ENCODE measurements at places on chromosomes 4 and X. TPM values are rescaled to one million over a fixed set of nuclear protein-coding genes. Genes with fewer than 3 reads are reported as not detected.
A peak's percentile ranks its signal among the peaks of the same experiment; 100 is the strongest.

CHRNA9 gene
- 0.09 TPM for polyA plus RNA-seq

STATH gene
- not detected for polyA plus RNA-seq

- no peak for DNase-seq
Measured at GRCh38 chrX:2829469-2830246, 928 bp downstream of the GYG2 start.

DNA sequence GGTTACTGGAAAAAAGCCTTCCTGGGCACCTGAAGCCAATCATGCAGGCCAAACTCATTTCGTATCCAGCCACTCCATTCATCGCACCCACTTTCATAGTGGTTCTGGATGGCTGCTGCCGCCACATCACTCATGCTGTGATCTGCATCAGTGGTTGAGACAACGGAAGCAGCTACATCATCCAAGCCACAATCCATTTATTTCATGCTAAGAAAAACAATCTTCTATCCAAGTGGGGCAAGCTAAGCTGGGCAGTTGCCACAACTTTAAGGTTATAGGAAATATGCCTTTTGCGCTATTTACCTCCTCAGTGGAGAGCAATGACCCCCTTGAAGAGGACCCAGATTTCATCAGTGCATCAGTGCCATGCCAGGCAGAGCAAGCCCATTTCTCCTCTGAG lies 124.6 kb downstream of the GRIA3 start:
- no peak for DNase-seq

DNA sequence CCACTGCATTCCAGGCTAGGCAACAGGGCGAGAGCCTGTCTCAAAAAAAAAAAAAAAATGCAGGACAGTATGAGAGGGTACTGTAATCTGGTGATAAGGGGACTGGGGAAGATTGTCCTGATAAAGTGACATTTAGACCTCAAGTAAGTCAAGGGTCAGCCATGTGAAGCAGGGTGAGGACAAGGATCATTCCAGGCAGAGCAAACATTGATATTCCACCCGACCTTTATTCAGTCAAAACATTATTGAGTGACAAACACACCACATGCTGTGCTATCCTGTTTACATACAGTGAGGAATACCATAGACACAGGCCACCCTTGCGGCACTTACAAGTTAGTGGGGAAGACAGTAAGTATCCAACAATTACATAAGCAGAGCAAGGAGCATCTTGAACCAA lies 64.4 kb downstream of the SLC9A6 start:
- DNase-seq: no peak

- peak; percentile 49 for DNase-seq
Measured at GRCh38 chr4:57442831-57443291, 332.7 kb upstream of the IGFBP7 start.

- DNase-seq: no peak
Measured at GRCh38 chr4:159283696-159284095, 180.8 kb downstream of the RAPGEF2 start.

DNA sequence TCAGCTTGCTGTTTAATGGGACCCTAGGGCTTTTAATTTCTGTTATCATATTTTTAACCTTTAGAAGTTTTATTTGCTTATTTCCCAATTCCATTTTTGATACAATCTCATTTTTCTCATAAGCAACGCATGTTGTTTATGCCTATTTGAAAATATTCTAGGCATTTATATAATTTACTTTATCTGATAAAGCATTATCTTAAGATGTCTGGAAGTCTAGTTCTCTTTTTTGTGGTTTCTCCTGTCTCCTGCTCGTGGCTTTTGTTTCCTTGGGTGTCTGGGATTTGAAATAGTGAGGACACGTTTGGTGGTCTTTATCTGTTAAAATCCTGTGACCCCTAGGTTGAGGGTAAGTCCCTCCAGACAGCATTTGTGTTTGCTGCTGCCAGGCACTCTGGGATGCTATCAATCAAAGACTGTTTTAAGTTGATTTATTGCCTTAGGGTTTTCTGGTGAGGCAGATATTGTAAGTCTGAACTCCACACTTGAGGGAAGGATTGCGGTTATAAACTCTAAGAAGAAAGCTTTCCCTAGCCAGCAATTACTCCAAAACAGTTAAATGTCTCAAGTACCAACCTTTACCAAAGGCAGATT lies 208.0 kb downstream of the PRDM5 start:
- DNase-seq: no peak

GRCh38 chr4:4518747-4519146 lies 23.1 kb downstream of the STX18 start:
- DNase-seq: no peak

- peak; percentile 74 for DNase-seq
Measured at GRCh38 chr4:145482209-145483037, 770 bp downstream of the SMAD1 start.

GRCh38 chrX:53438832-53439230 lies 4.7 kb upstream of the HSD17B10 start:
- DNase-seq: no peak

- no peak for DNase-seq
Measured at GRCh38 chr4:173910891-173911290, 372.6 kb downstream of the FBXO8 start.
